ENCODE measurements at places on chromosomes 5 and 9.

- no peak for DNase-seq
These were observed 94.1 kb downstream of the PLCXD3 start for GRCh38 chr5:41416336-41416735.

DNA sequence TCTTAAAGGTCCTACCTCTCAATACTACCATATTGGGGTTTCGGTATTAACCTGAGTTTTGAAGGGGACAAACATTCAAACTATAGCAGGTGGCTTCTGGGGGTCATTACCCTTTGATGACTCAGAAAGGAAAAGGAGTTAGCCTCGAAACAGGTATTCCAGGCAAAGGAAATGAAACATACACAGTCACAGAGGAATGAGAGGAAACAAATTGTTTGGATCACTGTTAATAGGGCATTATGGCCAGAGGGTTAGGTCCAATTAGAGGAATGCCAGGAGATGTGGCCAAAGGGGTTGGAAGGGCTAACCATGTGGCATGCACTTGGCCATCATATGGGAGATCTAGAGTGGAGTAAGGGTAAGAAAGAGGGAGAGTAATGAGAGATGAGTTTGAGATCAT, 23.9 kb upstream of the NIM1K start:
- DNase-seq, result no peak

GRCh38 chr9:123423311-123423640, 67.3 kb downstream of the CRB2 start:
- DNase-seq, result no peak

- DNase-seq, result no peak
These were observed 56.4 kb downstream of the LHFPL2 start for GRCh38 chr5:78591972-78592700.

- no peak for DNase-seq
These were observed 41.5 kb downstream of the HACD4 start for GRCh38 chr9:20989923-20990341.

DNA sequence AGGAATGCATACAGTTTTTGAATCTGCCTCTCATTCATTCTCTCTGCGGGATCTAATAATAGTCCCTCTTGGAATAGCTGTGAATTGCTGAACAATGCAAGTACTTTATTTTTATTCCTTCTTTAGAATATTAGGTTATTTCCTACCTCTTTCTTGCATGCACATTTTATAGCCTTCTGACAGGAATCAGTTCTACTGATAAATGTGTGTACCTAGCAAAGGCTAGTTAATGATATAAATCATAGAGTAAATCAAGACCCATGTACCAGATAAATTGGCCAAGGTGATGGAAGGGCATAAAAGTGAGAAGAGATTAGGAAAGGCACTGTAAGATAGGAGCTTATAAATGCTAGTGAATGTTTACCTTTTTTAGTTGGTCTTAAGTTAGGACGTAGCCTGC, 19.2 kb upstream of the UGCG start:
- DNase-seq, result no peak

DNA sequence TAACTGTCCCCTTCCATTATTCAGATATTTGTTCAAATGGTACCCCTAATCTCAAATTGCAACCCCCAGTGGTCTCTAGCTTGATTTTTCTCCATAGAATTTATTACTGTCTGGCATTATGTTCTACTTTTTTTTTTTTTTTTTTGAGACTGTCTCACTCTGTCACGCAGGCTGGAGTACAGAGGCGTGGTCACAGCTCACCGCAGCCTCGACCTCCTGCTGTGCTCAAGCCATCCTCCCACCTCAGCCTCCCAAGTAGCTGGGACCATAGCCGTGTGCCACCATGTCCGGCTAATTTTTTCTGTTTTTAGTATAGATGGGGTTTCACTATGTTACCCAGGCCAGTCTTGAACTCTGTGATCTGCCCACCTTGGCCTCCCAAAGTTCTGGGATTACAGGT, 2.0 kb upstream of the REEP5 start:
- no peak for DNase-seq

GRCh38 chr5:177132136-177133095, 1.2 kb upstream of the NSD1 start:
- DNase-seq, result no peak

- no peak for DNase-seq
These were observed at the start of gene GRIN1 for GRCh38 chr9:137138722-137139467. Gene GRIN1 (plus strand): TSS chr9:137139154. CDS start chr9:137139487, 333 bp downstream.

GRCh38 chr5:9653811-9654210, 23.7 kb upstream of the TAS2R1 start:
- DNase-seq, result peak; percentile 12

DNA sequence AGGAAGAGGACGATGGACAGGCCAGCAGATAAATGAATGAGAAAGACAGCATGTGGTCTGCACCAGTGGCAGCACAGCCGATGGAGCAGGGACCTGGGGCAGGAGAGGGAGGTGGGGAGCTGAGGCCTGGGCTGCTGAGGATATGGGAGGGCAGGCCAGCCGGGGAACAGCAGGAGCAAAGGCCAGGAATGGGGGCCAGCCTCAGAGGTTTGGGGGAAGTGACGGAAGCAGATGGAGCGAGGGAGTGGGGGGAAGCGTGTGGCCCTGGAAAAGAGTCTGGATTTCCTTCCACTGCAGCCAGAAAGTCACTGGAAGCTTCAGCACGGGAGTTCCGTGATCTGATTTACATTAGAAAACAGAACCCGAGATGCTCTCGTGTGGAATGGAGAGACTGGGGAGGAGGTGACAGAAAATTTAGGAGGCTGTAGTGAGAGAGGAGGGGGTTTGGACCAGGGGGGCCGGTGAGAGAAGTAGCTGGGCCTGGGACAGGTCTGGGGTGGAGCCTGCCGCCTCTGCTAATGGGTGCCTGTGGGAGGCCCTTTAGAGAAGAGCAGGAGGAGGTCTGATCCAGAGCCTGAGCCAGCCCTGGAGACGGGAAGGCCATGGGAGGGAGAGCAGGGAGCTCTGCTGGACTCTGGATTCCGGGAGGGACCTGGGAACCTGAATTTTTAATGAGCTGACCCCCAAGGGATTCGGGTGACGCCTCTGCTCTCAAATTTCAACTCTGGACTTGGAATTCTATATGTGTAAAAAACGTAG, 65.4 kb downstream of the TSPAN17 start:
- DNase-seq, result no peak

GRCh38 chr9:96460470-96460869, 10.5 kb downstream of the HABP4 start:
- no peak for DNase-seq

DNA sequence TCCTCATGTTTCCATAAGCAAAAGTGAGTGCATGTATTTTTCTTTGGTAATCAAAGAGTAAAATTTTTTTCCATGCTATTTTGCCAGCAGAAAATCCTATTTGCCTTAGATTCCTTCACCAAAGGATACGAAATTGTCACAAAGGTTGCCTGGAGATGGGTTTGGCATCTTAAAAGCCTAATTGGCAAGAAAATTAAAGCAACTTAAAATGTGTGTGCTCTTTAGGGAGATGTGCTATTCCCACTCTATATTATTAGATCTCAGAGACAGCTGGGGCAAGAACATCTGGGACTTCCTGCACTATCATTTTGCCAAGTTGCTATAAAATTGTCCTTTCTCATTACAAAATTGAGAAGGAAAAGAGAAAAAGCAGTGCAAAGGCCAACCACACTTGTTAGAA, 146.1 kb downstream of the PLCXD3 start:
- no peak for DNase-seq

- DNase-seq, result peak; percentile 2
These were observed 500 bp upstream of the GNAQ start for GRCh38 chr9:78031893-78032729.

DNA sequence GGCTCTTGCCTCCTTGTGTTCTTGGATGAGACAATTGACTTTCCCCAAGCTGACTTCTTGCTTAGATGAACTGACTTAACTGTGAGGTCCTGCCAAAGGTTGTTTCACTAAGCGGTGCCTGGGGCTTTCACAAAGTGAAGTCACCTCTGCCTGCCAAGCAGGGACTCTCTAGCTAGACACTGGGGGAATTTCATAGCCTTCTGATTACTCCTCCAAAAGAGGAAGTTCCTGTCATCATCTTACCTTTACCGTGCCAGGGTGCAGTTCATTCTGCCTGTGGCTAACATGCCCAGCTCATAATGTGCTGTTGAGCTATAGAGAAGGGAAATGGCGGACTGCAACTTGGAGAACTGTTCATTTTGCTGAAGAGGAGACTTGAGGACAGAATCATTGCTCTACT, 472.0 kb upstream of the WWC1 start:
- peak; percentile 13 for DNase-seq

GRCh38 chr5:120306303-120306702, 157.8 kb upstream of the PRR16 start:
- DNase-seq, result no peak

DNA sequence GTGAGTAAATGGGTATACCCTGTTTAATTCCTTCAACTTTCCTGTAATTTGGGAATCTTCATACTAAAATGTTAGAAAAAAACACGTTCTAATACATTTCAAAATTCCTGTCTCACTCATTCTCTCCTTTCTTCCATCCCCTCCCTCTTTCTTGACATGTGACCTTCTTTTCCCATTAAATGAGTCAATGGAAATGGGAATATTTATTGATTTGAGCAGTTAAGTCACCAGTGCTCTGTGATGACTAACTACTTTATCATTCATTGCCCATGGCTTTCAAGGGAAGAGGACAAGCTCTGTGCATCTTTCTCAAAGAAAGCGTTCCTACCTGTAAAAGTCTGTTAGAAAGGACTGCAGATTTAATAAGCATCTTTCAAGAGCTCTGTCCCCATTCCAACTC, 144.4 kb upstream of the MAP3K1 start:
- no peak for DNase-seq

- DNase-seq, result no peak
These were observed 4.7 kb downstream of the VDAC1 start for GRCh38 chr5:134000091-134000511.

- no peak for DNase-seq
These were observed 23.8 kb downstream of the CAMSAP1 start for GRCh38 chr9:135883410-135884089.

- DNase-seq, result no peak
These were observed 15.1 kb upstream of the ISOC1 start for GRCh38 chr5:129079496-129079895.

DNA sequence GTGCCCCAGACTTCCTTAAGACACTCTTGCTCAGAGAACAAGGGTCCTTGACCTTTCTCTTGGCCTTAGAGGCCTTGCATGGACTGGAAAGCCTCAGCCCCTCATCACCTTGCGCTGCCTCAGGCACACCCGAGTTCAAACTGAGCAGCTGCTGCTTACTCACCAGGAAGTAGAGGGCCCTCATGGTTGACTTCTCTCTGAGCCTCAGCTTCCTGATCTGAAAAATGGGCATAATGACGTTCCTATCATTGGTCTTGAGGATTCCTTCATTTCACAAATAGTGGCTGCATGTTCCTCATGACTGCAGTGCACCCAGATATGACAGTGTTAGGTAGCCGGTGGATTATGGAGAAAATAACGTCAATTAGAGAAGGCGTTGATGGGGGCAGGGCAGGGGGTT, 28.6 kb downstream of the IER5L start:
- no peak for DNase-seq

DNA sequence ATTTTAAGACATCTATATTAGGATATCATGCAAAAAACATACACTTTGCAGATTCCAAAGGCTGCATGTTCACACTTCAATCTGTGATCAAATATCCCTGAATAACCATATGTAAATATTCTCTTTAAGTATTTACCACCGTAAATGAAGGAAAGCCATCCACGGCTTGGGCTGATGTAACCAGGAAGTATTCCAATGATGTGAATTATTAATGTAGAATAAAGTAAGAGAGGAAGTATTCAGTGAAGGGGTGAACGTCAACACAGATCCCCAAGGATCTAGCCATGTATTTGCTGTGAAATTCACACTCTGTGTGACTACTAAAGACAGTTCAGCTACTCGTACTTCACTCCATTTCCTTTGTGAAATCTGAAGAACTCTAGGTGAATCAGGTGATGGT, 75.2 kb downstream of the CDH6 start:
- no peak for DNase-seq

DNA sequence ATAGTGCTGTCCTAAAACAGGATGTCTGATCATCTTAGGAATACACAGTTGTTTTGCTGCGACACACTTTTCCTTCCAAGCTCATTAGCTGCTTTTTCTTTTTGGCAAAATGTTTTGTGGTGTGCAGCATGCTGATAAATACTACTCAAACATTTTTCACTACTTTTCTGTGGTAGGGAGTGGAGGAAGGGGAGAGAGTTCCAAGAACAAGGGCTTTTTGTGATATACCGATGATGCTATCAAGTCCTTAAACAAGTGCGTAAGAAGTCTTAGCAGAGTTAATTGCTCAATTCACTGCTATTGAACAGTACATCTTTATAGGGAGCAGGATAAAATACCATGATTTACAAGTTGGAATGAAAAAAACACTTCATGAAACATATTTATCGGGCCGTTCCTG, 23.6 kb upstream of the TEK start:
- DNase-seq, result no peak

GRCh38 chr5:175385691-175386362, 58.2 kb downstream of the DRD1 start:
- DNase-seq, result no peak

GRCh38 chr9:95515272-95516113, 1.3 kb downstream of the PTCH1 start:
- DNase-seq, result peak; percentile 34

DNA sequence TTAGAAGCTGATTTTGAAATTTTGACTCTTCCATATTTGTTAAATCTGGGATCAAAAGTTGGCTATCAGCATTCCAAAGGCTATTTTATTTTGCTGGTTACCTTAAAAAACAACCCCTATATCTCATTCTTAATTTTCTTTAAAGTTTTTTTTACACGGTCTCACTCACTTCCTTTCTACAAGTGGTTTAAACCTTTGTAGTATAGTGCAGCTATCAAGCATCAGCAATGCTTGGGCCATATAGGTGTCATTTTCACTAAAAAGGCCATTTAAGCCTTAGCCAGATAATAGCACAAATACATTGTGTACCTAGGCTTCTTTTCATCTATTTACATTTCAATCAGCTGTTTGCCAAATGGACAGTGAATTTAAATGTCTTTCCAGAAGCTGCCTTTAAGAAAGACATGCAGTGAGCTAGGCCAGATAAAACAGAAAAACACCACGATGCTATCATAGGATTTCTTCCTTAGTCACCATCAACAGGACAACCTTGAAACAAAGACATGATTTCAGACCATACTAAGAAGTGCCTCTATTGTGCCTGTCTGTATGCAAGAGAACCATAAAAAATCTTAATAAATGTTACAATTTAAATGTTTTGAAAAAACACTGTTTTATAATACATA, 104.2 kb downstream of the RAPGEF6 start:
- no peak for DNase-seq

DNA sequence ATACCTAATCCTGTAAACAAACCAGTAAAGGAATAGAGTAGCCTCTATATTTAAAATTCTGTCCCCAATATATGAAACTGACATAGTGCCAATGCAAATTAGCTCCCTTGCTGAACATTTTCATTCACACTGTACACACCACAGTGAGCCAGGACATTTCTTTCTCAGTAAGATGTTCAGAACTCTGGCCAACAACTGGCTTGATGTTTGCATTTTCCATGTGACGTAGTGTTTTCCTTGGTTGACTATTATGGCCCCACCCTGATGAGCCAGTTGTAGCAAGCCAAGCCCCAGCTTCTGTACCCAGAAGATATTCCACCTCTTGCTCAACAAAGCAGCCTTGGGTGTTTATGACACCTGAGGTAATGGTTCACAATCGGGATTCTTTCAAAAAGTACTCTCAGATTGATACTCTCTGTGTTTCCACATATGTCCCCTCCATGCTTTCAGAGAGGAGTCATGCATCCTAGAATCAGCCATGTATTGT, 17.7 kb upstream of the ANXA1 start:
- DNase-seq, result peak; percentile 78

GRCh38 chr9:78097541-78097940, 65.9 kb upstream of the GNAQ start:
- DNase-seq, result no peak

- no peak for DNase-seq
These were observed 192.5 kb upstream of the DAPK1 start for GRCh38 chr9:87305151-87305550.

- no peak for DNase-seq
These were observed 40.7 kb upstream of the ATP6V1G1 start for GRCh38 chr9:114546851-114547250.

Data from RPMI8226 (cell line).